ENCODE measurements at places on chromosomes 4 and X.

DNA sequence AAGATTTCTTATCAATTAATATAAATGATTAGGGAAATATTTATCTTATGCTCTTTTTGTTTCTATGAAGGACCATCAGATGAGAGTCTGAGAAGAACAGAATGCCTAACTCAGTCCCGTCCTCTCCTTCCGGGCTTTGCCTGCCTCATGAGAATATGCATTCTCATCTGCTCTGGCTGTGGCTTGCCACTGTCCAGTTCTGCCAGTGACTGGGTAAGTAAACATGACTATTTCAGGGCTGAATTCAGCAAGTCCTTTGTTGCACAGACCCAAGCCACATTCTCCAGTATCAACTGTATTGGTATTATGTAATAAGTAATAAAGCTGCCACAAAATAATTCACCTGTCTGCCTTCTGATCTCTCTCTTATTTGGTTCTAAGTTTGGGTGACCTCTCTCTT, 110.7 kb downstream of the WDFY3 start:
- DNase-seq, result no peak

DNA sequence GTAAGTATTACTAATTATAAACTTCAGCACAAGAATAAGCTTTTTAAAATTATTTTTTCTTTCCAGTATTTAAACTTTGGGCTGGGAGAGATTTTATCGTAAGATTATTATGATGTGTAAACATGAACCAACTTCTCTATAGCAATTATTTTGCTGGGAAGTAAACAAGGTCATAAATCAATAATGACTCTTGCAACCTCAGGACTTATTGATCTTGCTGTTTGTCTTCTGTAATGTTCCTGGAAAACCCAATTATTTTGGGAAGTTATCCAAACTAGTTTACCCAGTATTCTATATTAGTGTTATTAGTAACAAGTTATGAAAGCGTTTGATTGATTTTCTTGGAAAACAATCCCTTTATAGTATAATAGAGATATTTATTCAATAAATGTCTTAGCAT, 174.9 kb downstream of the PPP1R2C start:
- no peak for DNase-seq

GRCh38 chrX:109475174-109475891, 6.6 kb downstream of the GUCY2F start:
- peak; percentile 21 for DNase-seq

GRCh38 chr4:118034053-118034785, at the start of gene NDST3:
Gene NDST3, plus strand, starts transcription at chr4:118034486. Its CDS starts 19,425 bp downstream, at chr4:118053911.
- no peak for DNase-seq

DNA sequence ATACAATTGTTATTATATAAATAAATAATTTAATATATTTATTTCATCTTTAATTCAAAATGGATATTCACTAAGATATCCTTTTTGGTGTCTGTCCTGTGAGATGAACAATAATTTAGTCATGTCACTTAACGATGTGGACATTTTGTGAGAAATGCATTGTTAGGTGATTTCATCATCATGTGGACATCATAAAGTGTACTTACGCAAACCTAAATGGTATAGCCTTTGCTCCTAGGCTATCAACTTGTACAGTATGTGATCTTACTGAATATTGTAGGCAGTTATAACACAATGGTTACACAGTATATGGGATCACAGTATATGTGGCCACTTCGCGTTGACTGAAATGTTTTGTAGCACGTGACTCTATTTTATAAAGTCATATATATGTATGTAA, 20.2 kb upstream of the CHRNA9 start:
- DNase-seq, result no peak

- no peak for DNase-seq
These were observed 133.3 kb downstream of the CPZ start for GRCh38 chr4:8725845-8726244.

DNA sequence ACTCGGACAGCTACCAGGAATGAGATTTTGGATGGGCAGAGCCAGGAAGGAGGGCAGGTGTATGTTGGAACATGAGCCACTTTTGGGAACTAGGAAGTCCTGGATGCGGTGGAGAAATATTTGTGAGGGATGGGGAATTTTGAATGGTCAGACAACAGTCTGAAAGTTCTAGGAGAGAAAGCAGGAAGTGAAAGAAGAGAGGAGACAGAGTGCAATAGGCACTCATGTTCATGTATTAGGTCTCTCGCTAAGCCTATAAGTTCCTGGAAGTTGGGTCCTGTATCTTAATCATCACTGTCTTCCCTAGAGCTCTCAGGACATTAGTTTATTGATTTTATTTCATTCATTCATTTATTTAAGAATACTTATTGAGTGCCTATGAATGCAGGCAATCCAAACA, 65.7 kb upstream of the CITED1 start:
- DNase-seq, result no peak

- DNase-seq, result peak; percentile 86
These were observed 648 bp upstream of the SCD5 start for GRCh38 chr4:82799006-82799881.

GRCh38 chrX:114073926-114074325, 510.0 kb upstream of the HTR2C start:
- no peak for DNase-seq

DNA sequence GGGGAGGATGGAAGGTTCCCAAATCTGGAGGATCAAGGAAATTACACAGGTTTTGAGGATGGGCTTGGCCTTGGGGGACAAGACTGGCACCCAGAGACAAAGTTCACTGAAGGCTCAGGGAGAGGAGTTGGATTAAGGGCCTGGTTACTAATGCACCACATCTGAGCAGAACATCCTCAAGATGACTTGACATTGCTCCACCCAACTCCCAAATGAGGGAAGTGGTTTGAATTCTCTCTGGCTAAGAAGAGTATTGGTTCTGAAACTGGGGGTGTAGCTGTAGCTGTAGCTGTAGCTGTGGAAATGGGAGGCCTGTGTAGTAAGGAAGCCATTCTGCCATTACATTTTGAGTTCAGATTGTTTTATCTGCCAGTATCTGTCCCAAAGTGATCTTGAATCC, 129.4 kb downstream of the RASL11B start:
- no peak for DNase-seq

DNA sequence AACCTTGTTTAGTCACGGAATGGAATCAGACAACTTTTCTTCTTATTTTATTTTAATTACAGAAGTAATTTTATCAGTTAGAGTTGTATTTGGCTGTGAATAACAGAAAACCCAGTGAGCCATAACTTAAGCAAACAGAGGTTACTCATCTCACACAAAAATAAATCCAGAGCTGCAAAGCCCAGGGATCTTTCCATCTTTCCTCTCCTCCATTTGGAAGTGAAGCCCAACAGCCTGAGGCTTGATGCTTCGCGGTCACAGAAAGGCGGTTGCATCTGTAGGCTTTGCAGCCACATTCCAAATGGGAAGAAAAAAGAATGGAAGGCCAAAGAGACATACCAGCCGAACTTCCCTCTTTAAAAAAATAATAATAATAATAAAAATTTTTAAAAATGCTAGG, 22.6 kb downstream of the CHRNA9 start:
- no peak for DNase-seq

DNA sequence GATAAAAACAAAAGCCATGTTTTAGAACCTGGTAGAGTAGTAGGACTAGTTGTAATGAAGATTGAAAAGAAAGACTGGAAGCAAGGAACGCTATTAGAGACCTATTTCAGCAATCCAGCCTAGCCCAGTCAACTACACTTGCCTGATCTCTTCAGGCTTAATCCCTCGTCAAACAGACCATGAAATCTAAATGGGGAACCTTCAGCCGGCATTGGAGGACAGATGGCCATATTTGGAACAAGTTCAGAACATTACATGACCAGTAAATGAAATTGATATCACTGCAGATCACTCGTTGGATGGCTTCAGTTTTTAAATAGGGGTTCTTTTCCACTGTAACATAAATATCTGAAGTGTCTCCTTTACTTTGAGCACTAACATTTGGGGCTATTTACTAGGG, 84.8 kb upstream of the WDR44 start:
- DNase-seq, result no peak

- DNase-seq, result no peak
These were observed 41.7 kb downstream of the TMEM164 start for GRCh38 chrX:110044346-110045249.

DNA sequence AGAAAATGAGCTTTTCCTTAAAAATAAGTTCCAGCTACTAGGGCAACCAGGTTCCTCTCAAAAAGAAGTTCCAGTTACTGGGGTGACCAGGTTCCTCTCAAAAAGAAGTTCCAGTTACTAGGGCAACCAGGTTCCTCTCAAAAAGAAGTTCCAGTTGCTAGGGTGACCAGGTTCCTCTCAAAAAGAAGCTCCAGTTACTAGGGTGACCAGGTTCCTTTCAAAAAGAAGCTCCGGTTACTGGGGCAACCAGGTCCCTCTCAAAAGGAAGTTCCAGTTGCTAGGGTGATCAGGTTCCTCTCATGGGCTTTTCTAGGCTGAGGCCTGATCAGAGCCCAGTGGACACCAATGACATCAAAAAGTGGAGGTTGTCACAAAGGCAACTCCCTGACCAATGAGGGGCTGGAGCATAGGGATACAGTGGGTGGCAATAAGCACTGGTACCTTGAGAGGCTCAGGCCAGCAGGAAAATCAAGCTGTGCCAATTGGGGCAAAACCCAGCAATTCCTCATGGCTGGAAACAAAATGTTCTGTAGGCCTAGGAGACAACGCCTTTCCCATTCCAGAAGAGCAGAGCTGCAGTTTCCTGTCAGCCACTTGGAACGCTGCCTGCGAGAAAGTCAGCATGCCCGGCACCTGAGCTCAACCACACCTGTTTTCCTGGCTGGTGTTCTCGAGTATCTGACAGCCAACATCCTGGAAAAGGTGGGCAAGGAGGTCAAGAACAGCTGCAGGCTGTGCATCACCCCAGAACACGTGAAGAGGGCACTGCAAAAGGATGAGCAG, 12.3 kb upstream of the SYTL5 start:
- DNase-seq, result no peak

DNA sequence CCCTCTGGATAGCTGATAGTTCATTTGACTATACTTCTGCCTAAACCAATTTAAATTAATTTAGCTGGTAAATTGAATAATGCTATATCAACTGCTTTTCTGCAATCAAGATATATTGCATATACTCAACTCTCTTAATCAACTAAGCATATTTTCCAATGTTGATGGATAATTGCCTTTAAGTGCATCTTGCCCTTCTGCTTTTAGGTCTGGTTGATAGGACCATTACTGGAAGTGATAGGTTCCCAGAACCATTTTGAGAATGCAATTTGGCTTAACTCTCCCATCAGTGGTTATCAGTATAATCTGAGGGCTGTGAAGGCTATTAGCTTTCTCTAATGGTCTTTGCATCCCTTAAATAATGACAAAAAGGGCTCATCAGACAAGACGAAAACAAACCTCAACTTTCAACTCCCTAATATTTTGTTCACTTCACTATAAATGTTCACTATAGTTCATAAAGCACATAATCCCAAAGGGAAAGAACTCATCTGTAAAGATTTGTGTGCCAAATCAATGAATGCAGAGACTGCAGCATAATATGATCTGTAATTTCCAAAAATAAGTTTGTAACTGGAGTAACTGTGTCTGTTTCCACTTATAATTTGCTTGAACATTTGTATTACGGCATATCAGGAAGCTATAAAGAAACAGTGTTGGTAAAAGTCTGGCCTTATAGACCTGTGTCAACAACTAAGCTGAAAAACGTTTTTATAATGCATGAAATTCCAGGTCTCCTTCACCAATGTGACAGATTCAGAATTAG, 273.6 kb downstream of the FBXO8 start:
- no peak for DNase-seq

DNA sequence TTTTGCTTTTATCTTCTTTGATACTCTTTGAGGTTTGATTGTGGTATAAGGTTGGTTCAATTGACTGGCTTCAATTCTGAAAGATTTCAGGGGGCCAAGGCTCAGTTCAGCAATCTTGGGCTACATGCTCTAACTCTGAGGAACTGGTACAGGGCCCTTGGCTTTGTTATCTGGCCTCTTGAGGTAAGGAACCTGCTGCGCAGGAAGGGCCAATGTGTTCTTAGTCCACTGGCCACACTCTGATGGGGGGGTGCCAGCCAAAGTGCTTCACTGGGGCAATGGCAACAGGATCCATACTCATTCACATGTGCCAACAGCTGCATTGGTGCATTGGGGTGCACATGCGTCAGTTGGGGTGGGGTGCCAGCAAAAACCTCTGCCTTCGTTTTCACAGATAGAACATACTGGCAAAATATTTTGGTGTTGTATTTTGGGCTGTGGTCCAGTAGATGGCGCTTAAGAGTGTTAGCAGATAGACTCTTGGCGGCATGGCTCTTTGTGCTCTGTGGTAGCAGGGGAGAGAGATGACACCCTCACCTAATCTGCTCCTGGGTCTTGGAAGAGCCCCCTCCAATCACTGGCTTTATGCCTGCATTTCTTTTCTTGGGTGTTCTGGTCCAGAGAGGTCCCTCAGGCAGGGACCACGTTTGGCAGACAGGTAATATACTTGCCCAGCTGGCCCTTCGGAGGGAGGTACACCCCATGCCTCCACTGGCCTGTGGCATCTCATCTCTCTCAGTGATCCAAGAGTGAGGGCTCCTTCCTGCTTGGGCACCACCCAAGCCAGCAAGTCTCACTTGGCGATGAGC, 42.9 kb downstream of the NDST3 start:
- DNase-seq, result no peak

GRCh38 chr4:147547314-147548056, 66.6 kb downstream of the EDNRA start:
- DNase-seq, result no peak

DNA sequence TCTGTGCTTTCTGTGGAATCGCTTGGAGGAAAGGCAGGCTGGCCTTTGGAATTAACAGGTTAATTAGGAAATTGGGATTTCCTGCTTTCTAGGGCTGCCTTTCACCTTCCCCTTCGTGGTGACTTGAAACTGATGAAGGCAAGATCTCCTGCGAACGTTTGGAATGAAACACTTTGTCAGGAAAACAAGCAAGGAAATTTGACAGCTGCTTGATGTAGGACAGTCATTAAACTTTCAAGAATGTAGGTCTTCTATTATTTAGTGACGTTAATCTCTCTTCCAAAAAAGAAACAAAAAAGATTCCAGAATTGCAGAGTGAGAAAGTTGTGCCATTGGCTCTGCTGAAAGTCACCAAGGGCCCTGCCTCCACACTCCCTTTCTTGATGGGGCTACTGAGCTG, 155.7 kb upstream of the SCML1 start:
- DNase-seq, result no peak

DNA sequence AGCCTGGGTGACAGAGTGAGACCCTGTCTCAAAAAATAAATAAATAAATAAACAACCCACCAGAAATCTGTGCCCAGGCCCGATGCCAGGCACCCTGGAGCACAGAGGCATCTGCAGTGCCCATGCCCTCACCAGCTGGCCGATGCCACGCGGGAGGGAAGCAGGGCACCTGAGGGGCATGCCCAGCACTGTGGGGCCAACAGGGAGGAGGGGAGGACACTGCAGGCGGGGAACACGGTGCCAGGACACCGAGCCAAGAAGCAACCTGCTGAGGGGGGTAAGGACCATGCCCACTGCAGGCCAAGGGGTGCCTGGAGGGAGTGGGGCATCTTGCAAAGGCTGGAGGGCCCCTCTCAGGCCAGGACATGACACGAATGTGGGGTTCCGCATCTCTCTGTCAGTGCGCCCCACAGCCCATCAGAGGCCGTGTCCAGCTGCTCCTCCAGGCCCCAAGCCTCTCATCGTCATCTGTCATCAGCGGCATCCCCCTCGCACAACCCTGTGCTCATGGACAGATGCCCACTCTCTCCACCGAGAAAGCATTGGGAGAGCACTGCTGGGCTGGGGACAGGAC, 13.3 kb upstream of the DUSP9 start:
- DNase-seq, result no peak

- no peak for DNase-seq
These were observed 235.0 kb downstream of the PALLD start for GRCh38 chr4:168731706-168732414.
